ENCODE measurements at places on chromosomes 11 and 22. TPM values are rescaled to one million over a fixed set of nuclear protein-coding genes. Genes with fewer than 3 reads are reported as not detected.

The WNT7B gene
- total RNA-seq, result 14.8 TPM

The FBXO3 gene
- 29.3 TPM for total RNA-seq

The CD6 gene
- total RNA-seq, result 0.70 TPM

The YWHAH gene
- 110 TPM for total RNA-seq

The OR8D1 gene
- total RNA-seq, result not detected

The ISX gene
- 9.4 TPM for total RNA-seq

The NCR3LG1 gene
- total RNA-seq, result 12.3 TPM

The P4HA3 gene
- total RNA-seq, result 0.17 TPM

All from type B pancreatic cell (in vitro differentiated cells).